ENCODE measurements at places on chromosomes 4 and X.

GRCh38 chr4:27000820-27001219, 140.2 kb downstream of the STIM2 start:
- DNase-seq, result no peak

DNA sequence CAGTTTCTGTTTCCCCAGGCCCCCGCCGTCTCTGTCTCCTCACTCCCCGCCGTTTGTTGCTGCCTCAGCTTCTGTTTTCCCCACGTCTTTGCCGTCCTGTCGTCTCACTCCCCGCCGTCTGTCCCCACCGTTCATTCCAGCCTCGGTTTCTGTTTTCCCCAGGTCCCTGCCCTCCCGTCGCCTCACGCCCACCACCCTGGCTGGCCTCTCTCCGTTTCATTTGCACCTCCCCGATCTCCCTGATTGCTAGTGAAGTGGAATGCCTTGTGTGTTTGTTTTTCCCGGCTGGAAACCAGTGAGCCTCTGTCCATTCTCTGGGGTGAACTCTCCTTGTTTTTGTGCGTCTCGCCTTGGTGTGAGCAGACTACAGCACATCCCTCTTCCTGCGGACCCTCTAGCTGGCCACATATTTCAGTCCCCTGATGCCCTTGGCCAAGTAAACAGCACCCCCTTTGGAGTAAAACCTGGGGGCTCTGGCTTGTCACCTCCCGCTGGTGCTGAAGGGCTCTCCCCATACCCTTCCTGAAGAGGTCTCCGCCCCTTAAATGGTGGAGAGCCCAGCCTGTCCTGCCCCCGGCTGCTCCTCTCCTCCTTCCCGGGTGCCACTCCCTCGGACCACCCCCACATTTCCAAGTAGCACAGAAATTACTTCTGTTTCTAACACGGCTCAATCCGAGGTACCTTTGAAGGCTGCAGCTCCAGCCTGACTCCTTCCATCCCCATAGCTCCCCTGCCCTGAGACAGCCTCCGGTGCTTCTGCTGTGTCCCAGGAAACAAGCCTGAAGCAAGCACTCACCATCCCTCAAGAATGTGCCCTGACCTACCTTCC, 13.2 kb downstream of the TMEM175 start:
- no peak for DNase-seq

DNA sequence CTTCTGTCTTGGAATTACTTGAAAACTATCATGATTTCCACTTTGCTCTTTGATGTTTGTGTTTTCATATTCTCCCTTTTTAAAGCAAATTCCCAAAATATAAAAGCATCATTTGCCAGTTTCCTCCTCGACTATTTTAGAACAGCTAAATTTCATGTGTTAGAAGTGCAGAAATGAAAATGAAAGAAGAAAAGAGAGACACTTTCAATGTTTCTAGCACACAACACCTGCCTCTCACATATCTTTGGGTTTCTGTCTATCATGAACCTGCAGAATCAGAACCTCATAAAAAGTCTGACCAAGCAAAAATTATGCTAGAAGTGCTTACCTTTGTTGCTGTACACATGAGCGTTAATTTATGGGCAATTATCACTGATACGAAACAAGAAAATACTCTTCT, 1.9 kb upstream of the NEUROG2 start:
- no peak for DNase-seq

- DNase-seq, result no peak
Measured at GRCh38 chrX:7637066-7637465, 205.9 kb upstream of the VCX start.

DNA sequence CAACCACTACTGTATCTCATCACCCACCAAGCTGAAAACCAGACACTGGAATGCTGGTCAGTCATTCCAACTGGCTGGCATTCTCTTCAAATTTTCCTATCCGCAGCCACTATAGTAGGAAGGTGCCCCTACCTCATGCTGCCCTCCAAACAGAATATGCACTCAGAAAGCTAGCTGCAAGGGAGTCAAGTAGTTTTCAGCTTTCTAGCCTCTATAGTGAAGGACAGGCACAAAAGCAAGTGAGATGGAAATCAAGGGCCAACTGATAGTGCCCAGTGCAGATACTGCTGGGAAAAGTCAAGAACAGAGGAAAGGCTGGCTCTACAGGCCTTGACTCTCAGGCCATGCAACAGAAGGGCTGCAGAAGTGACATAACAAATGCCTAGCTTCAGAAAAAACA, 47.2 kb downstream of the BCOR start:
- DNase-seq, result no peak

- DNase-seq, result no peak
Measured at GRCh38 chrX:69505772-69506616, 1.9 kb downstream of the NALF2 start.

- DNase-seq, result no peak
Measured at GRCh38 chr4:82905205-82905604, 4.7 kb downstream of the THAP9 start.

GRCh38 chrX:14819769-14820168, 53.1 kb downstream of the FANCB start:
- DNase-seq, result no peak

DNA sequence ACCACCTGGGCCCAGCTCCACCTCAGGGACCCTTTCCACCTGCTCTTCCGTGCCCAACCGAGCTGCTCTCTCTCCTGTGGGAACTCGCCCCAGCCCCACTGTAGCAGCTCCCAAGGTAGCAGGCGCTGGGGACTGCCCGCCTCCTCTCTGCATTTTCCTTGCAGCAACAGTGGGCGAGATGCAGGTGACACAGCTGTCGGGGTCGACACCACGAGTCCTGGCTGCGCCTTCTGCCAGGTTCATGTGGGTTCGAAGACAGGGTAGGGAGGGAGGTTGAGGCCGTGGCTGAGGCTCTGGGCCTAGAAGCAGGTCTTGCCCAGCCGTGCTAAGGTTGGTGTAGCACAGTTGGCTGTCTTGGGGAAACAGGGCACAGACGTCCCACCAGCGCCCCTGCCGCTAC, 245.2 kb upstream of the FSTL5 start:
- DNase-seq, result no peak

DNA sequence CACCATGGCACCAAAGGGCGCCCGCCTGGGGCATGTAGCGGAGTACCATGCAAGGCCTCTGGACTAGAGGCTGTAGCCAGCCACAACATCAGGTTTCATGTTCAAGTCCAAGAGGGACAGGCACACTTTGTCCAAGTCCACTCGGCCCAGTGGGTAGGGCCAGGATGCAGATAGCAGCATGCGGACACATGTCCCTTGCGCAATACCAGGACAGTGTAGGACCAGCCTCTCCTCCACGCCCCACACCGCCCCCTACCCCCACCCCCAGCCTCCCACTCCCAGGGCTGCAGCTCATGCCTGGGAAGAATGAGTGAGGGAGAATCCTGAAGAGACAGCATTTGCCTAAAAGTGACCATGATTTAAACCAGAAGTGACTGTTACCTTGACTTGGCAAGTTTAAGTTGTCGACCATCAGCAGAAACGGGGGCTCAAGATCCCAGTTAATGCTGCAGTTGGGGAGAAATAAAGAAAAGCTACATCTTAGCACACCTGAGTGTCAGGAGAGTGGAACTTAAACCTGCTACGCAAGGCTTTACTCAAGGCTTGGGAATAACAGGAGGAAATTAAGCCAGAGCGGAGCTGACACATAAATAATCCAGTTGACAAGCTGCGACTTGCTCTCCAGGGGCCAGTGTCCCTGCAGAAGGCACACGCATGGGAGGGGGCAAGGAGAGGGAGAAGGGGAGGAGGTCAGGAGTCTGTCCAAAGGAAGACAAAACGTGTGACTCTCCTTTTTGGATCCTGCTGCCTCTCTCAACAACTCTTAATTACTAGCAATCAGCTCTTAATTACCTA, 221.7 kb downstream of the BCOR start:
- DNase-seq, result no peak

DNA sequence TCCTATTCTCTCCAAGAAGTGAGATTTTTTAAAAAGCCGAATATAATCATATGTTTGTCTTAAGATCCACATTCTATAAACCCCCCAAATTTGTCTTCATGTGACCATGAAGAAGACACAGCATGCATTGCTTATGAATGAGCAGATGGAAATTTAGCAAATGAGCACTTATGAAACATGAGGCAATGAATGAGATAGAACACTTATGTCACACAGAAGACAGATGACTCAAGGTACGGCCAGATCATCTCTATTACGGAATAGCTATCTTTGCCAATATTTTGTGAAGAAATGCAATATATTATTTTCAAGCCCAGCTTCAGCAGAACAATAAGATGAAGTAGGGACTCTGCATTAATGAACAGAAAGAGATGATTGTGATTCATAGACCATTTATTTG, 21.4 kb downstream of the PHEX start:
- no peak for DNase-seq

Data from AG09309 (cell line).